Activated CD4-positive, alpha-beta T cell treated with anti-CD3 and anti-CD28 coated beads for 36 hours (primary cell): ENCODE measurements at places on chromosomes 13 and 19. TPM values are rescaled to one million over a fixed set of nuclear protein-coding genes. Genes with fewer than 3 reads are reported as not detected.

DNA sequence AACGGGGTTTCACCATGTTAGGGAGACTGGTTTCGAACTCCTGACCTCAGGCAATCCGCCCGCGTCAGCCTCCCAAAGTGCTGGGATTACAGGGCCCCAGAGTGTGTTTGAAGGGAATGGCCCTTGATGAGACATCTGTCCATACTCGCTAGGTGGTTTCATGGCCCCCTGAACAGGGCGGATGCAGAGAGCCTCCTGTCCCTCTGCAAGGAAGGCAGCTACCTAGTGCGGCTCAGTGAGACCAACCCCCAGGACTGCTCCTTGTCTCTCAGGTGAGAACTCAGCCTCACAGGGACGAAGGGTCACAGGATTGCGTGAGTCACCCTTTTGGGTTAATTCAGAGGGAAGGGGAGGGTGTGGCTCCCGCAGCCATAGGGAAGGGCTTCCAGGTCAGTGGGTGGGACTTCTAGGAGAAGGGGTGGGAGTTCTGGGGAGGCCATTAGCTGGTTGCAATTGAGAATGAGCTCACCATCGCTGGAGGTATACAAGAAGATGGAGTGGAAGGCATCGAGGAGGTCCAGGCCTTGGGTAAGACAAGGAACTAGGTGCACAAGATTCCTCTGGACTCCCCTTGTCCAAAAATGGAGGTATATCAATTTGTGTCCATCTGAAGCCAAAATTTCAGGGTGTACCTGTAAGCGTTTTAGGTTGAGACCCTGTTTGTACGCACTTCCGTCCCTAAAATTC, 9.2 kb downstream of the SHD start:
- no peak overlapping the region for H3K4me3 ChIP-seq
- H3K27me3 ChIP-seq: no peaks in the 10 kb centered on the region
- no peaks in the 10 kb centered on the region for H3K36me3 ChIP-seq
- H3K27ac ChIP-seq: no peak overlapping the region
- no peak for DNase-seq
- H3K4me1 ChIP-seq: no peaks in the 10 kb centered on the region

GRCh38 chr19:33292595-33293254, 9.6 kb downstream of the CEBPA start:
- no peak overlapping the region for H3K4me3 ChIP-seq
- DNase-seq: no peak
- peaks cover 20% of the 10 kb centered on the region for H3K27me3 ChIP-seq

DNA sequence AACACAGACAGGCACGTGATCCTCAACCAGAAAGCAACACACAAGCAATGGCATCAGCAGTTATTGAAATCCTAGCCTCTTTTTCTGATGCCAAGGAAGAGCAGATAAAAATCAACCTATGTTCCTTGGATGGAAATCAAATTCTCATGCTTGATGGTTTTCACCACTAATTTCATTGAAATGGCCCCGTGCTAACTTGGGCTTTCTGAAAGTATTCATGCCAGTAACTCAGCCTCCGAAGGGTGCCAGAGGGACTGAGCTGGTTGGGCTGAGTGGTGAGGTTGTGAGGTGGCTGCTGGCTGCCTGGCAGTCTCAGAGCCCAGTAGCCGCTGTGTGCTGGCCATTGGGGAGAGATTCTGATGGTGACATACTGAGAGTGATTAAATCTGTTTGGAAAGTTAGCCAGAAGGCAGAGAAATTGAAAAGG, 309.3 kb downstream of the DCT start:
- H3K36me3 ChIP-seq: no peaks in the 10 kb centered on the region
- no peak overlapping the region for H3K27ac ChIP-seq
- no peak for DNase-seq
- H3K27me3 ChIP-seq: peaks cover 4% of the 10 kb centered on the region

Gene TEX26
- not detected for total RNA-seq

Gene CLDN10
- total RNA-seq: not detected
